ENCODE measurements at places on chromosomes 2 and 18.

DNA sequence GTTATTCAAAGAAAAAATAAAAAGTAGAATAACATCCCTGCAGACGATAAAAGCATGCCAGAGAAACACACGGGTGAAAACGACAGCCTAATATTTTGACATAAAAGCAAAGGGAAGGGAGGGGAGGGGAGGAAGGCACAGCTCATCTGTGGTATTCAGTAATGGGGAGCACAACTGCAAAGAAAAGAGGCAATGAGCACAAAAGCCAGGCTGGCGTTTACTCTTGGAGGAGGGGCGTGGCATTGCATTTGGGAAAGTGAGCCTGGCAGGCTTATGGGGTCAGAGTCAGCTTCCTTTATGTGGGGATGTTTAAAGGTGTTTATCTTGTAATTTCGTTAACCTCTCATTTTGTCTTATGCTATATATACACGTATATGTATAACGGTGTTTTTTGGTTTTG lies 53.2 kb downstream of the STEAP3 start:
- DNase-seq = no peak

DNA sequence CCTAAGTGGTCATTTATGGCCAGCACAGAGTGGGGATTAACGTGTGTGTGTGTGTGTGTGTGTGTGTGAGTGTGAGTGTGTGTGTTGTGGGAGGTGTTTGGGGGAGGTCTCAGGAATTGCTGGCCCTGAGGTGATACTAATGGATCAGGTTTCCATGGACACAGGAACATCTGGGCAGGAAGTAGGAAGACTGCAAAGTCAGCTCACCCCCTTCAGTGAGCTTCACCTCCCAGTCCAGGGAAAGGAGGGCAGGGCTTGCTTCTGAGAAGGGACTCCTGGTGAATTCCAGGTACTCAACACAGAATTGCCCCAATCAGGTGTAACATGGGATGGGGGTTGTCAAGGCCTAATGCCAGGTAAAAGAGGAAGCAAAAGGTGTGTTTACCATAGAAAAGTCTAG lies 30.3 kb upstream of the IL1R1 start:
- DNase-seq = no peak

- no peak for DNase-seq
These were observed 70.0 kb downstream of the MYO3B start for GRCh38 chr2:170247882-170248393.

DNA sequence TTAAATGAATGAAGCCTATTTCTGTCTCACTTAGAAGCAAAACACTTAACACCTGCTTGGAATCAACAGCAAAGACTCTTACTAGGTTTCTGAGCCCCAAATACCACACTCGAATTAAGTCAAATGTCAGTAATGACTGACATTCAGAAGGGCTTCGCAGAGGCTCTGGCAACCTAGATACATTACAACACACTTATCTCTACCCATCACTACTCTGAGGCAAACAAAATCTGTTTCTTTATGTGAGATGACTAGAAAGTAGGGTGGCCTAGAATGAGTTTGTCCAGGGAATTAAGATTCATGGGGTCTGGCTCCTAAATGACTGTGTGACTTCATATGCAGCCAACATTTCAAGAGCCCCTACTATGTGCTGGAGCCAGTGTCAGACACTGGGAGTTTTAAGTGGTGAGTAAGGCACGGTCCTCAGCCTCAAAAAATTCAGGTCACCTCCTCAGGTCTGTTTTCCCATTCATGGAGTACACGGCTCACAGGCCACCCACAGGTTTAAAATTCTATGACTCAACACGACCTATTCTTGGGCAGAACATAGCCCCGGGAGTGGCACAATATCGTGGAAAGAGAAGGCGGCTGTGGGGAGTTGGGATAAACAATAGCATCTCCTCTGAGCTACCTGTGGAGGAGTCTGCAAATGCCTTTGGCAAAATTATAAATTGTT lies 150.3 kb upstream of the ZFP36L2 start:
- DNase-seq = no peak

- no peak for DNase-seq
These were observed 216.4 kb downstream of the STK39 start for GRCh38 chr2:168030862-168031624.

DNA sequence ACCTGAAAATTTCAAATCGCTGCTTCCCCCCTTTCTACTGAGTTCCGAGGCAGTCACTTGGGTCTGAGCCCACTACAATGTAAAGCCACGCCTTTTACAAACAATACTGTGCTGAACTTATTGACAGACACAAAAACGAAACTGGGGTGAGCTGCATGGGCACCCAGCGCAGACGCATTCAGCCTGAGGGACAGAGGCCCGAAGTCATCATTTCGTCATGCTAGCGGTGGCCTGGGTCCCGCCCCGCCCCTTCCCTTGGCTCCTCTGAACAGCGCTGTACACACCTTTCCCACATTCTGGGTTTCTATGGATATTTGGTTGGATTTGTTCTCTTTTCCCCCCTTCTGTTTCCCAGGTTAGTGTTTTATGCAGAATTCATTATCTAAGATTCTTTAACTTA lies 71.7 kb downstream of the EIPR1 start:
- no peak for DNase-seq

- DNase-seq = no peak
These were observed 42.0 kb downstream of the EPAS1 start for GRCh38 chr2:46339200-46339599.

DNA sequence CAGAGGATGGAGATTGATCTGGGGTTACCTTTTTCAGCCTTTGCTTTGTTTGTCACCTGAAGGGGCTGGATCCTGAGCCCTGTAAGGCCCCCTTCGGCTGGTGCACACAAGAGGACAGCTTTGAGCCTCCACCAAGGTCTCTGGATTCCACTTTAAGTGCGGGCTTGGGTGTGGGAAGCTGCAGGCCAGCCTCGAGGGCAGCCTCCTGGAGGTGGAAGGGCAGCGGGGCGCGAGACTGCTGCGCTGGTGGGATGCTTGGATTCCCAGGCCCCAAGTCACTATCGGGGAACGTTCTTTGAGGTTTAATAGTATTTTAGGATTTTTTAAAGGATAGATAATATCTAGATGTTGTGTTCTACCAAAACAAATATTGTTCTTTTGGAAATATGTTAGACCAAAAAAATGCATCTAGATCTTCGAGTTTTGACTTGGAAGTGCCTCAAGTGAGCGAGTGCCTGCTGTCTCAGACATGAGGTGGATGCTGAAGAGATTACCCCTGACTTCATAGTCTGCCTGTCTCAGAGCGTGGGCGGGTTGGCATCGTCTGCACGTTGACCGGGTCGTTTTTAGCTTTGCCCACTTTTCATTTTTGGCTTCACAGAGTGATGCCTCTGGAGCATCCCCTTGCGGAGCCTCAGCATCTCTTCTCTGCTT lies 113.8 kb downstream of the AGAP1 start:
- DNase-seq = no peak

DNA sequence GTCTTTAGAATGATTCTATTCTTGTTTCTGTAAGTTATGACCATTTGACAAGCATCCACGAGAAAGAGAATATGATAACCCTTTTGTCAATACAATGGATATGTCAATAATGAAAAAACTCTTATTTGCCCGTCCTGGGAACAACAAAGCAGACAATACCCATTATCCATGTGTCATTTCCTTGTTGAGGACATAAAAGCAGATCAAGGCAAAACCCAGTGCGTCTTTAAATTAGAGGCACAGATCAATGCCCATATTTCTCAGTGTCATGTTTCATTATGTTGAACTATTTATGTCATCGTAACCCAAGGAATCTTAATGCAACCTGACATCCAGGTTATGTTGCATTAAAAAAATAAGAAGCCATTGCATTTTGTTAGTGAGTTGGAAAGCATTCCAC lies 365.0 kb upstream of the CELF4 start:
- DNase-seq = no peak

DNA sequence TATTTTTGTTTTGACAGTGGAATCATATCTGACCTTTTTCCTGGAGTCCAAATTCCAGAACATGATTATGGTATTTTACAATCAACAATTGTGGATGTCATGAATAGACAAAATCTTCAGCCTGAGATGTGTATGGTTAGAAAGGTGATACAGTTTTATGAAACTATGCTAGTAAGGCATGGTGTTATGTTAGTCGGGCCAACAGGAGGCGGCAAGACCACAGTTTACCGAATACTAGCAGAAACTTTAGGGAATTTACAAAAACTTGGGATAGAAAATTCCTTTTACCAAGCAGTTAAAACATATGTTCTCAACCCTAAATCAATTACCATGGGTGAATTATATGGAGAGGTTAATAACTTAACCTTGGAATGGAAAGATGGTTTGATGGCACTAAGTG lies 137.0 kb downstream of the DNAH6 start:
- no peak for DNase-seq

DNA sequence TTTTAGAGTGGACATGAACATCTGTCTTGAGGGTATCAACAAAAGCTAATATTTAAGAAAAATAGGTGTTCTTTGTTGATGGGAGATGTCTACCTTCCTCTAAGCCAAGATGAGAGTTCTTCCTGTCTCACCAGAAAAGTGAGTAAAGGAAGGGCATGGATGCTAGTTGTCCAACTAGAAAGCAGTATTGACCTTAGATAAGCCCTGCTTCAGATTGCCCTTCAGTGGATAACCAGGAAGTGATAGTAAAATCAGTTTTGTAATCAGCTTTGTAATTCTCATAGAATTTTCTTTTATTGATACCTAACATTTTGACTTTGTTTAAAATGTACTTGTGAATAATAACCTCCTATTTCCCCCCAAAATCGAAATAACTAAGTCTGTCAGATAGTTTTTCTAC lies 134.7 kb downstream of the ZNF407 start:
- no peak for DNase-seq

DNA sequence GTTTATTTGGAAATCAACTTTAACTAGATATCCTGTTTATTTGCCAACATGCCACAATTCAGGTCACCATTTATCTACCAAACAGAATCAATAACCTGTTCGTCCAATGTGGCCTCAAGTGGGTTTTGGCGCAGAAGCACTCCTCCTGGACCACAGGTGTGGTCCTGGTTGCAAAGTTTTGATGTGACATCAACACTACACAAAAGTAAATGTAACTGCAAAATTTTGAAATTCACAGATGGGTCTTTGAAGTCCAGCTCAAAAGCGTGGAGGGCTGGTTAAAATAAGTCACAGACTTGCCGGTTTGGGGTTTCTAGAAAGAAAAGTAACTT lies 474 bp upstream of the GCA start:
- DNase-seq = no peak

GRCh38 chr18:44799382-44799906 lies 118.8 kb downstream of the SETBP1 start:
- DNase-seq = no peak

DNA sequence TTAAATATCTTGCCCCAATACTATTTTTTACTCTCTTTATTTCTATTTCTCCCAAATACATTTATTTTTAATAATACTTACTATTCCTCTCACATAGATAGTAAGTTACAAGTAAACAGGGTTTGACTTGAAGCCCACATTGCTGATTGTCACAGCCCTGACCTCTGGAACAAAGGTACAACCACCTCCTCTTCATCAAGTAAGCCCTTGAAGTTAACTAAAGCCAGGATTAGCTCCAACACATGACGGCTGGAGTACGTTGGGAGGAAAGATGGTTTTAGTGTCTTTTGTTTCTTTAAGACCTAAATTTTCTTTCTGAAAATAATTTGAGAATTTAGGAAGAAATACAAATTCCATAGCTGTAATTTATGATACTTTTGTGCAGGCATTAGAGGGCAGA lies 949 bp downstream of the MYOM1 start:
- DNase-seq = no peak

DNA sequence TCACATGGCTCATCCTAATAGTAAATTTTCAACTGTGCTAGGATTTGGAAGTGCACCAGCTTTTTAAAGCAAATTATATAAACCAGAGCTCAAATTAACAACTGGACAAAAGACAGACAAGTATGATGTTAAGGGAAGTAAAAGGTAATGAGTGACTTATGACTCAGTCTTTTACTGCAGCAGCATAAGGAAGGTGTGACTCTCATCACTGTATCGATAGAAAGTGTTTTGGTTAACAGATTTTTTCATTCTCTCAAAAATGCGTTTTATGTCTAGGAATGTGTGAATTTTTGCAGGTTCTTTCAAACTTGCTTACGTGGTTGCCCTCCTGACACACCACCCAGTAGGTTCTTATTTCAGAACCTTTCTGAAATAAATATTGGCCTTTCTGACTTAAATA lies 244.2 kb upstream of the BOD1L2 start:
- no peak for DNase-seq

GRCh38 chr18:6576718-6577375 lies 152.7 kb upstream of the ARHGAP28 start:
- no peak for DNase-seq

DNA sequence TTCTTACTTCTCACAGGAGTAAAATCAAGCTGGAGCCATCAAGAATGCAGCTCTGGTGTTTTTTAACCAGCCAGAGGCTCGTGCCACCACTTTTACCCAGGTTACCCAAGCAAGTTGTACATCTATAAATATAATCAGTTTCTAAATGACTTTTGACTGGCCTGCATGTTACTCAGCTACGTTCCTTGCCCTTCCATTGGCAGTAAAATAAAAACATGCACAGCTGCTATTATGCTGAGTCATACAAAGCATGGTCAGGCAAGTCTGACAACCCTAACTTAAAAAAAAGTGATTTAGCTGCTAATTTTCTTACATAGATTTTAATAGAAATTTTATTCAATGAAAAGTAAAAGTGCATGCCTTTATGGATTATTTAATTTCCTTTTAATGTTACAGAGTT lies 111.7 kb upstream of the CSRNP3 start:
- DNase-seq = no peak

- DNase-seq = no peak
These were observed 316.9 kb upstream of the REV1 start for GRCh38 chr2:99806758-99807157.

GRCh38 chr2:236749346-236749745 lies 179.7 kb downstream of the ACKR3 start:
- DNase-seq = no peak

DNA sequence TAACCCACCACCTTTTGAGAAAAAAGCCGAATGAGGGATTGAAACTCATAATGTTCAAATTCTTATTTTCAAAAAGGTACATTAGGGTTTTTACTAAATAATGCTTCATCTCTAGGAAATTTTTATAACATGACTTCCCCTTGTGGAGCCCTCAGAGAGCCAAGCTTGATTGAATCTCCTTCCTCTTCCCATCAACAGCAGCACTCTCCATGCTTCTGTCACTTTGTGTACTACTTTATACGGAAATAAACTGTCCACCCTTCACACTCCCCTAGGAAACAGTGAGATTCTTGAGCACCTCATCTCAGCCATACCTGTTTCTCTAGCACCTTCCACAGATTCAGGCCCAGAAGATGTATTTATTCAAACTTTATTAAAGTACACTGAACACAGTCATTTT lies 51.8 kb downstream of the TFPI start:
- DNase-seq = no peak
